ENCODE measurements at places on chromosomes 6 and 20. TPM values are rescaled to one million over a fixed set of nuclear protein-coding genes. Genes with fewer than 3 reads are reported as not detected.

UST gene
- 33.9 TPM for total RNA-seq

IMPG1 gene
- not detected for total RNA-seq

SIRPD gene
- total RNA-seq: not detected

FOXQ1 gene
- not detected for total RNA-seq

TFAP2D gene
- total RNA-seq: not detected

KCNG1 gene
- 11.4 TPM for total RNA-seq

F13A1 gene
- 3.6 TPM for total RNA-seq

KIAA1755 gene
- 0.22 TPM for total RNA-seq

HLA-DQB1 gene
- total RNA-seq: 6.6 TPM

GTSF1L gene
- total RNA-seq: not detected

SNX5 gene
- 226 TPM for total RNA-seq

LAMA2 gene
- total RNA-seq: 1.5 TPM

SLC22A16 gene
- not detected for total RNA-seq

PRDM13 gene
- not detected for total RNA-seq

GRM4 gene
- total RNA-seq: 1.2 TPM

RHAG gene
- total RNA-seq: not detected

DEFB132 gene
- total RNA-seq: not detected

ADGB gene
- total RNA-seq: not detected

MAS1L gene
- total RNA-seq: not detected

DEFB125 gene
- total RNA-seq: not detected

NDUFAF4 gene
- total RNA-seq: 50.6 TPM

TFAP2C gene
- 0.60 TPM for total RNA-seq

TPD52L1 gene
- 2.7 TPM for total RNA-seq
